ENCODE measurements at places on chromosomes 11 and 22.

DNA sequence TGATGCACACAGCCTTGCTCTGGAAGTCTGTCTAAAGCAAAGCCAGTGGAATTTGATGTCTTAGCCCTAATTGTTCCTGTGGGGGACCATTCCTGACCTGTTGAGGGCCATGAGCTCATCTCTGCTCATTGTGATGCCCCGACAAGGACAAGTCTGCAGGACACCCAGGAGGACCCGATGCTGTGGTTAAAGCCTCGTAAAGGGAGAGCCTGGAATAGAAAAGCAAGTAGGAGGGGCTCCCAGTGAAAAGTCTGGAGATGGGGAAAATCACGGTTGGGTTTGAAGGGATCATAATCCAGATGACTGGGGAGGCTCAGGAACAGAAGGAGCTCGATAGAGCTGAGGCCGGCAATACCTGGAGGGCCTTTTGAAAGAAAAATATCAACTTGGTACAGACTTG lies 98.5 kb upstream of the RAG2 start:
- no peak for DNase-seq

GRCh38 chr22:34099278-34099677 lies 179.0 kb upstream of the LARGE1 start:
- DNase-seq = no peak

DNA sequence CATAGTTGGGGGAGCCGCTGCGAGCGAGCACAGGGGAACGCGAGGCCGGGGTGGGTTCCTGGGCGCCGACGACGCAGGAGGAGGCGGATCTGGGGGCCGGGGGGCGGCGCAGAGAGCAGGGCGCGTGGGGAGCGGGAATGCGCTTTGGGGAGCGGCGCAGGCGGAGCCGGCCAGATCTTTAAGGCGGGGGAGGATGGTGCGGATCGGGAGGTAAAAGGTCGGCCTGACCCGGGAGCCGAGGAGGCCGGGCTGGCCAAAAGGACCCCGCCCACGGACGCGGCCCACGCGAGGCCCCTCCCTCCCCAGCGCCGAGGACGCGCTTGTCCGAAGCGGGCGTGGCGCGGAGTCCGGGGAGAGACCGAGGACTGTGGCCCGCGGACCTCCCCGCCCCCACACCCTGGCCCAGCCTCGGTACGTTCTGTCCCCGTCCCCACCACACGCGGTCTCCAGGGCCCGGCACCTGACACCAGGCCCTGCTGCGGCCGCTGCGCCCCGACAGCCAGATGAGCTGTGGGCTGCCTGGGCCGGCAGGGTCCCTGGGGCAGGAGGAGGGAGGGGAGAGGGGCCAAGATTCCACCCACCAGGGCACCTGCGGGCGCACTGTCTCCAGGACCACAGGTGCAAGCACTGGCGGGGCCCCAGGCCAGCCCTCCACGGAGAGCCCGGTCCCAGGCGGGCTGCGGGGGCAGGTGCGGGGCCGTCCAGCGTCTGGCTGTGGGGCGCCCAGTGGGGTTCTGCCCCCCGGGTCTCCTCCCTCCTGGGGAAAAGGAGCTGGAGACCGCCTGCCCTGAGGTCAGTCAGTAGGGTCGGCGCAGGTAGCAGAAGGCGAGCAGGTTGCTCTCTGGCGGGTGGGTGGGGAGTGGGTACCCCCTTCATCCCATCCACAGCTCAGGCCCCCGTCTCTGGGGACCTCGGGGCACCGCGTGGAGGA lies 10.9 kb downstream of the PIM3 start:
- DNase-seq = no peak

GRCh38 chr22:24161909-24162308 lies 19.4 kb upstream of the SUSD2 start:
- no peak for DNase-seq

- DNase-seq = no peak
Observed at GRCh38 chr11:10908215-10908951, 50.5 kb upstream of the ZBED5 start.

DNA sequence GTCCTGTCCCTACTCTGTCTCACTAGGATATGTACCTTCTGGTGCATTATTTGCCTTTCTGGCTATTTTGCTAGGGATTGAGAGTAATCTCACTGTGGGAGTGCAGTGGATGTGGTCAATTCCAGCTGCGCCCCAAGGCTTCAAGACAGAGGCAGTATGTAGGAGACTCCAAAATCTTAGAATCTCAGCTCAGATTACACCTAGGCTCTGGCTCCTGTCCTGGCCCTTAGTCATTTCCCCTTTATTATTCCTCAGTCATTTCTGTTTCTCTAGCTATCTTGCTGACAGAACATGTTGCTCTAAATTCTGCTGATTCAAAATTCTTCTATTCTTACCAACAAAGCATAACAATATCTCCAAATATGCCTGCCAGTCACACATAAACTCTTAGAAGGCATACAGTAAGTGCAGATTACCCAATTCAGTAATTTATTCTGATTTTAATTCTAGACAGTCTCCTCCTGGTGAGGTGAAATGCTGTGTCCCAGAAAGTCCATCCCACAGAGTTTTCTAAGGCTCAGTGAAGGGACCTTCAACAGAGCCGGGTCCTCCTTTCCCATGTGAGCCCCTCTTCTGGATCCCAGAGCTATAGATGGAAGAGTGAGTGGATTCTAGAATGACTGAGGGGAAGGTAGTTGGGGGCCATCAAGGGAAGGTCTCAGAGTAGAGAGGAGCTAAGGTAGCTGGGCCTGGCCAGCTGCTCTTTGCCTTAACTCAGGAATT lies 24.3 kb upstream of the GLYATL1 start:
- DNase-seq = no peak

GRCh38 chr11:126359431-126360048 lies 4.1 kb downstream of the ST3GAL4 start:
- no peak for DNase-seq

GRCh38 chr11:102390667-102391465 lies 43.9 kb downstream of the BIRC2 start:
- no peak for DNase-seq

GRCh38 chr11:27124514-27125264 lies 84.1 kb downstream of the BBOX1 start:
- DNase-seq = no peak

- no peak for DNase-seq
Observed at GRCh38 chr11:15967166-15967565, 389.2 kb downstream of the SOX6 start.

- DNase-seq = no peak
Observed at GRCh38 chr11:44563711-44564110, 1.8 kb upstream of the CD82 start.

DNA sequence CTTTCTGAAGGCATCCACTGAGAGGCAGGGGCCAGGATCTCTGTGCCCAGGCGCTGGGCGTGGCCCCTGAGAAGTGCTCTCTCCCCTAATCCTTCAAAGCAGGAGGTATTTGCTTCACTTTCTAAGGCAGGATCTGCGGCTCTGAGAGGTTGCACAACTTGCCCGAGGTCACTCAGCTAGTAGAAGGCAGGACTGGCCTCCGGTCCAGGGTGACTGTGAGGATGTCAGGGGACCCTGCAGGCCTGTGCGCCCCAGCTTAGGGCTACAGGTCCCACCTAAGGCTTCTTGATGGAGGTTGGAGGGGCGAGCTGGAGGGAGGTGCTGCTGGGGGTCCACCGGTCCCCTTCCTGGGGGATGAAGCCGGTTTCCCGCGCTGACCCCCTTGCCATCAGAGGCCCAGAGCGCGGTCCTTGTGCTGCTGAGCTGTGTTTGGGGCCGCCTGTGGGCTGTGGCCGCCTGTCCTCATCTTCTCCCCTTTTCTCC lies 979 bp downstream of the SMIM38 start:
- DNase-seq = no peak

DNA sequence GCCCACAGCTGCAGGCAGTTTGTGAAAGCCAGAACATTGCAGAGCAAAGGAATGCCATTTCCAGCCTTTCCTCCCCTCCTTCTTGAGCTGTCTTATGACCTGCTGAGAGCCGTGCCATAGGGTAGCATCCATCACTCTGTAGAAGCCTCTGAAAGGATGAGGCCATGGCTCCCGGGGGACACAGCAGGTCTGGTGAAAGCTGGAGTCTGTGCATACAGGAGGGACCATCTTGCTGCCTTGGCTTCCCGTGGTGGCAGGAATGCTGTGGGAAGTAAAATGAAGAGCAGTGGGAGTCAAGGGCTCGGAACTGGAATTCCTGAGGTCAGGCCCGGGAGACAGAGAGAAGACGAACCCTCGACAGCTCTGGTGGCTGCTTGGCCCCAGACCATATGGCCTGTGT lies 30.9 kb downstream of the ANO1 start:
- no peak for DNase-seq

- DNase-seq = no peak
Observed at GRCh38 chr11:83643115-83643514, 356.9 kb upstream of the CCDC90B start.

DNA sequence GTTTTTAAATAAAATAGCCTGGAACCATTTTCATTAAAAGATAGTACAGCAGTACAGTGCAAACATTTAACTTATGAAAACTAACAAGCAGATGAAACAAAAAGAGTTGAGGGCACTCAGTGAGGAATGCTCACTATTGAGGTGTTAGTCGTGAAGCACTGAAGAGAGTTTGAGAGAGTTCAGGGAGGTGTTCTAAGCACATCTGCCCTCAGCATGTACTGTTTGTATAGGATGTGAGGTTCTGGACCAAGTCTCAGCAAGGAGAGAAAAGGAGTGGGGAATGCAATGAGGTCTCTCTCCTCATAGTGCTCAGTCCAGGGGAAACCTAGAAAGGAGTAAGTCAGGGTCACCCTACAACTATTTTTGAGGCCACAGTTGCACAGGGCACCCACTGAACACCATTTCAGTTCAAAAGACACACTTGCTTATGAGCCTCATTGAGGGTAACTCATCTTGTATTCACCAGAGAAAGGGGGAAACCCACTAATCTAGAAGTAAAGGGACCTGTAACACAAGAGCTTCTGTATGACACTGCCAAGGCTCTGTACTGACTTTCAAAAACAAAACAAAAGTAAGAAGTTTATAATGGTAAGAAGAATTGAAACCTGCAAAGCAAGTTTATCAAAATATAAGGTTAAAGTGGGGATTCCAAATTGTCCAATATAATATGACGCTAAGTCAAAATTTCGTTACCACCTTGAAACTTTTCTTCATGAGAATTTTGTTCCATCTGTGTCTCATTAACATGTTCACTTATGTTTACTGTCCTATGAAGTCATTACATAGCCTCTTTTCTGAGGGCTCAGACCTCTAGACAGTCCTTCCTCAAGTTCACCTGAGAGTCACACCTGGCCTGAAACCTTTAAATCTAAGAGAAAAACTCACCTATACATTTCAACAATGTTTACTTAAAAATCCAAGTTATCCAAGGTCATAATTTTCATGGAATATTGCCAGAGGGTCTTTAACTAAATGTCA lies 275.3 kb downstream of the ETS1 start:
- no peak for DNase-seq

GRCh38 chr11:63641727-63642126 lies 27.5 kb upstream of the PLAAT3 start:
- no peak for DNase-seq

DNA sequence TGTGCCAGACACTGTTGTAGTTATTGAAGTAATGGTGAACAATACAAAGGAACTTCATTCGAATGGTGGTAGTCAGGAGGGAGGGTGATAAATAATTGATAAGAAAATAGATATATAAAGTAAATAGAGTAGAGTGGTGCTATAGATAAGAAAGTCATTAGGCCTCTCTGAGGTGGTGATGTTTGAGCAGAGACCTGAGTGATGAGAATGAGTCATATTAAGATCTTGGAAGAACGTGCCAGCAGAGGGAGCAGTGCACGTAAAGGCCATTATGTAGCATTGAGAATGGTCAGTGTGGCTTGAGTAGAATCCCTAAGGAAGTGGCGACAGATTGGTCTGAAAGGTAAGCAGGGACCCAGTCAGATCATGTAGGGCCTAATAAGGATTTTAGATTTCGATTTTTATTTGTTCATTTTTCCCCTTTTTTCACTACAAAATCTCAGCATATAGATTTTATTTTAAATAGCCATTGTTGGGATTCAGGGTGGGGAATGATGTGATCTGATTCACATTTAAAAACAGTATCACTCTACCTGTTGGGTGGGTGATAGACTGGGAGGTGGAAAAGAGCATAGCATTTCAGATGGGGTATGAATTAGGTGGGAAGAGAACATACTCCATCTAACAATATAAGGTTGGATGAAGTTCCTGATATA lies 44.7 kb downstream of the CCDC90B start:
- DNase-seq = no peak

- DNase-seq = no peak
Observed at GRCh38 chr22:48872271-48873190, 955.1 kb downstream of the BRD1 start.

DNA sequence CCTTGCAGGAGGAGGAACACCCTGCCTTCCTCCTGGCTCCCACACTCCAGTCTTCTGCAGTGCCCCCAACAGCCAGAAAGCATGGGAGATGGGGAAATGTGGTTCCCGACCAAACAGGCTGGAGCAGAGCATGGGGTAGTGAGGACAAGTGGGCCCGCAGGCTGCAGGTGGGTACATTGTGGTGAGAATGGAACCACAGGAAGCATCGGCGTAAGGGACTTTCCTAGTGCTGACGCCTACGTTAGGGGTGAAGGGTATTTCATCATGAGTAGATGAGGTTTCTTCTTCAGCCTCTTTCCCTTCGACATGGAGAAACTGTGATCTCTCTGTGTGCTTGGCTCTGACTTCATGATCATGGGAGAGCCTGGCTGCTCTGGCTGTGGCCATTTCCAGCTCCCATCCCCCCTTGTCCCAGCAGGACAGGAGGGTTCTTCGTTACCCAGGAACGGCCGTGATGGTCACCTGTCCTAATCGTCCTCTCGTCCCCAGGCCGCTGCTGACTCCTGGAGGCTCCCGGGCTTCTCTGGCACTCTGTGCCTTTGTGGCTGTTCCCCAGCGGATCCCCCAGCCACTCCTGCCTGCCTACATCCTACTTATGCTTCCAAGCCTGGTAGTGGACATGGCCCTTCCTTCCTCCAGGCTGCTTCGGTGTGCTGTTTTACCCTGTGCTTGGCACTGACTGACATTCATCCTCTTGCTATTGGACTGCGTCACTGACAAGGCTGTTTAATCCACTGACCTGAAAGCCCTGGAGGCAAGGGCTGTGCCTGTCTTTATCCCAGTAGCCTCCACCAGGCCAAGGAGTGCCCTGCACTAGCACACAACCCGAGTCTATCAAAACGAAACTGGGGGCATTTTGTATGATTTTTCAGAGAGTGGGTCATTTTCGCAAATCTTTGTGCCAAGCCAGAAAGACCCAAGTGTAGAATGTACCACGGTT lies 65.2 kb upstream of the CECR2 start:
- DNase-seq = no peak

DNA sequence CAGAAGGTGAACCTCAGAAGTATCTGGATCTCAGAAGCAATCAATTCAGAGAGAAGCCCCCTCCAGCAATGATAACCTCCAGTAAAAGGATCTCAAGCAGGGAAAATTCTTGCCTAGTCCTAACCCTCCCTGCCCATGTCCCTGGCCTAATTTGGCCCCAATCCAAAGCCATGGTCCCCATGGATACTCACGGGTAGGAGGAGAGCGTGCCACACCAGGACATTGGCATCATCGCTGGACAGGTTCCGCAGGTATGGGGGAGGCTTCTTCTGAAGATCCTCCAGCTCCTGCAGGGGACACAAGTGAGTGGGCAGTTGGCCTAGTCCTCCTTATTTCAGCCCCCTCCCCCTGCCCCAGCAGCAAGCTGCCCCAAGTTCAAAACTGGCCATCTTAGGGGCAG lies 7.3 kb downstream of the UBE2L6 start:
- no peak for DNase-seq

GRCh38 chr11:86269645-86270044 lies 25.1 kb downstream of the EED start:
- DNase-seq = no peak

- DNase-seq = no peak
Observed at GRCh38 chr11:76995081-76995576, 39.1 kb upstream of the B3GNT6 start.

GRCh38 chr11:118488480-118489109 lies 38.7 kb upstream of the TTC36 start:
- DNase-seq = no peak

All from type B pancreatic cell (in vitro differentiated cells).